ENCODE measurements at places on chromosomes 2 and 18.

- no peak for DNase-seq
Observed at GRCh38 chr2:204753841-204754240, 208.6 kb downstream of the PARD3B start.

DNA sequence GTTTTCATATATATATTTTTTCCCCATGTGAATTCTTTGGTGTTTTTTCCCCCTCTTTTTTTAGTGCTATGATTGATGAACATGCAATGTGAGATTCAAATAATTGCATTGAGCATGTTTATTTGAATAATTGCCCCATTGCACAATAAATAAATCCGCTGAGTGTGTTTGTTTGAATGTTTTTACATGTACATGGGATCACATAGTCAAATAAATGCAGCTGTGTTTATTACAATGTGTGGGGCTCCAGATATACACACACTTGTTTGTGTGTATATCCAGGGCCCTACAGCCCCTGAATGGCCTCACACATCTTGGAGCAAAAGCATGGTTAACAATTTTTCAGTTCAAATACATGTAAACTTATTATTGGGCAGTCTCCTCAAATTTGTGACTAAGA lies 134.5 kb downstream of the ZEB2 start:
- no peak for DNase-seq

- no peak for DNase-seq
Observed at GRCh38 chr2:145075454-145076062, 555.6 kb upstream of the ZEB2 start.

- no peak for DNase-seq
Observed at GRCh38 chr2:46872902-46873603, 42.6 kb downstream of the MCFD2 start.

GRCh38 chr2:105179469-105180372 lies 61.8 kb upstream of the GPR45 start:
- DNase-seq: peak; percentile 13

DNA sequence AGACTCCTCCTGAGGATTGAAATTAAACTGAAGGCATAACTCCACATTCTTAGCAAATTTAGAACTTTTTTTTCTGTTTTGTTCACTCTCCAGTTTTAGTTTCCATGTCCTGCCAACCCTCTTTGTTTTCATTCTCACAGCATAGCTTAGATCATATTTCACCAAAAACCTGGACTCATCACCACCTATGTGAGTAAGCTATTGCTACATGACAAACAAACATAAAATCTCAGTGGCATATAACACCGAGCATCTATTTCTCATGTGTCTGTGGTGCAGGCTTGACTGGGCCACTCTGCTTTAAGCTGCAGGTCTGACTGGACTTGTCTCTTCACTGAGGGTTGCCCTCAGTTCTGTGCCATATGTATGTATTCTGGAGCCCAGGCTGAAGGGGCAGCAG lies 385.2 kb downstream of the ARHGAP15 start:
- DNase-seq: no peak

GRCh38 chr18:70028734-70029133 lies 81.1 kb upstream of the CD226 start:
- no peak for DNase-seq

GRCh38 chr2:63500398-63500797 lies 87.9 kb downstream of the WDPCP start:
- DNase-seq: no peak

DNA sequence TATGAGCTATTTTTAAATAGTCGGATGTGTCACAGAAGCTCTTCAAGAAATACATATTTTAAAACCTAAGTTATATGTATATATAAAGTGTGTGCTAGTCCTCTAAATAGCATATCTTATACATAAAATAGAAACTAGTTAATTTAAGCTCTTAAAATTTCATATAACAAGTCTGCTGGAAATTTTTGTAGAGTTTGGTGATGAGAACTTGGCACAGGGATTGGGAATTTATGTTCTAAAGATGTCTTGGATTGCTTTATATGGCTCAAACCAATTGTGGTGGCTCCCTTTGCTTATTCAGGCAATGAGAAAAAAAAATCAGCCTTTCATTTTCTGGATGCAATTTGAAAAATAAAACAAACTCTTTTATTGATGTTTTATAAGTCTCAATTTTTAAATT lies 142.8 kb upstream of the KCNJ3 start:
- no peak for DNase-seq

GRCh38 chr18:29531746-29532145 lies 1354.8 kb upstream of the CDH2 start:
- no peak for DNase-seq

DNA sequence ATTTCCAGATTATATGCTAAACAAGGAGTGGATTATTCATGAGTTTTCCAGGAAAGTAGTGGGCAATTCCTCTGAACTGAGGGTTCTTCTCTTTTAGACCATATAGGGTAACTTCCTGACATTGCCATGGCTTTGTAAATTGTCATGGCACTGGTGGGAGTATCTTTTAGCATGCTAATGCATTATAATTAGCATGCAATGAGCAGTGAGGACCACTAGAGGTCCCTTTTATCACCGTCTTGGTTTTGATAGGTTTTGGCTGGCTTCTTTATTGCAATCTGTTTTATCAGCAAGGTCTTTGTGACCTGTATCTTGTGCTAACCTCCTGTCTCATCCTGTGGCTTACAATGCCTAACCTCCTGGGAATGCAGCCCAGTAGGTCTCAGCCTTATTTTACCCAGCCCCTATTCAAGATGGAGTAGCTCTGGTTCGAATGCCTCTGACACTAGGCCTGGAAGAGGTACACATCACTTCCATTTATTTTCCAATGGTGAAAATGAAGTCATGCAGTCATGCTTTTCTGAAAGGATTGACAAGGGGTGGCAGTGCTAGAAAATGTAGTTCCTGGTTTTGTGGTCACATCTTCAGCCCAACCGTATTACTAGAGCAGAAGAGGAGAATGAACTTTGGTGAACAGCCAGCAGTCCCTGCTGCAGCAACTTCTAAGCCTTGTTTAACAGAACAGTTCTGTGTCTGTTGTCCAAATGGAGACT lies 26.6 kb upstream of the ITGA4 start:
- DNase-seq: peak; percentile 85

- DNase-seq: no peak
Observed at GRCh38 chr18:8139891-8140406, 469.3 kb upstream of the RAB12 start.

- DNase-seq: no peak
Observed at GRCh38 chr2:159558479-159558878, 57.9 kb downstream of the BAZ2B start.

GRCh38 chr2:165794536-165794928 lies 485 bp upstream of the GALNT3 start:
- peak; percentile 98 for DNase-seq

DNA sequence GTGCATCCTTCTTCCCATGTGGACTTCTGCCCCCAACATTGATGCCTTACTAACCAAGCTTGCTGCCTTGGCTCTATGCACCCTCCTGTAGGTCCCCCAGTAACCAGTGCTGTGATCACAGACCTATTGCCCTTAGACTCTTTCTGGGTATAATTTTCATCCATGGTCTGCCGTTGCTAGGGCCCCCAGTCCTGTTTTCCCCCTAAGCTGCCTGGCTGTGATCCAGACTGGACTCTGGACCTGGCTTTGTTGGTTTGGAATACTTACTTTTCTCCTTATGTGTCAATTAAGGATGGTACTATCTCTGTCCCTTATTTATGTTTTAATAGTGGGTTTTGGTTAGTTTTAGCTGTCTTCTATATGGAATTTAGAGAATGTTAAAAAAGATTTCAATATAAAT lies 26.0 kb downstream of the ATP9B start:
- no peak for DNase-seq

Measured in GF-D8 (cell line).